Dorsolateral prefrontal cortex (tissue), 122 donors: ENCODE measurements at places on chromosomes 11 and 22. TPM values are rescaled to one million over a fixed set of nuclear protein-coding genes. Genes with fewer than 3 reads are reported as not detected.

DNA sequence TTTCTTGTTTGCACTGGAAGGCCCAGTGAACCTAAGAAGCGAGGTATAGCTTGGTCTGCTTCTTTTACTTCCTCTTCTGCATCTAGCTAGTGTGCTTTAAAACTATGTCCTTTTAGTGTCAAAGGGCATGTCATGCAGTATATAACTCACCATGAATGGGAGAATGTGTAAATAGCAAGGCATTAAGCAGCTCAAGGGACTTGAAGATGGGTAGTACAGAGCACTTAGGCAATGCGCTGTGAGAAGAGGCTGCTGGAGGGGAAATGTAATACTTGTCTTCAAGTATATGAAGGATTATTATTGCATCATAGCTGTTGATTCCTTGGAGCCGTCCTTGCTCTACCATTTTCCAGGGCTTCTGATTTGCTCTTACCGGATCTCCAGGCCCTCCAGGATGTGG lies 7.6 kb downstream of the MAML2 start:
- DNase-seq, result no peak

DNA sequence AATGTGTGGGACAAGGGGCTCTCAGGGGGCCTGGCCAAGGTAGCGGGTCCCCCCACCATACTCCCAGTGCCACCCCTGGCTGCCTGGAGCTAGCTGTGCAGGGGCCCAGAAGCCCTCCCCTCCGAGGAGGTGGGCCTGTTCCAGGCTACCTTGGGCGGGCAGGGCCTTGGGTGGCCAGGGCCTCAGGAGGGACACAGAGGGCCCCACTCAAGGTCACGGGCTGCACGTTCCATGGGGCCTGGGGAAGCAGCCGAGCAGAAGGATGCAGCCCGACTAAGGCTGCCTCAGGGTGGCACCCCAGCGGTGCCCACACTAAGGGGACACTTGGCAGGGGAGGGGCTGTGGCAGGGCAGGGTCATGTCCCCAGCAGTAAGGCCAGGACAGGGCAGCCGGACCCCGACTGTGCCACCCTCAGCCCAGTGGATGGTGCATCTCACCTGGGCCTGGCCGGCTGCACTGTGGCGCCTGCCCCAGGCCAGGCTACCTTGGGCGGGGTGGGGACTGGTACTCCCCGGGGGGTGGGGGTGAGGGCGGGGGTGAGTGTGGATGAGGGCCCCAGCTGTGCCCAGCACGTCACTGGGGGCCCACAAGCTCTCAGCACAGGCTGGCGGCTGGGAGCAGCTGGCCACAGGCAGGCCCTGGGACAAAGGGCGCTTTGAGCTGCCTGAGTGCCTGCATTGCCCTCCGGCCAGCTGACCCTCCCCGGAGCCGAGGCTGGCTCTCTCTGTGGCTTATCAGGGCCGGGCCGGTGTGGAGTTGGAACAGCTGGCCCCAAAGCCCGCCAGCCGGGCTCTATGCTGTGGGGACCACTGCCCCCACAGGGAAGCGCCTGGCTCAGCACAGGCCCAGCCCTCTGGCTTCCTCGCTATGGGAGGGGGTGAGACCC lies 117.1 kb downstream of the KCNQ1 start:
- peak; percentile 94 for DNase-seq

GRCh38 chr11:102603091-102603490 lies 22.0 kb downstream of the MMP20 start:
- DNase-seq, result peak; percentile 4

GRCh38 chr11:86919557-86920210 lies 35.5 kb downstream of the FZD4 start:
- DNase-seq, result no peak

DNA sequence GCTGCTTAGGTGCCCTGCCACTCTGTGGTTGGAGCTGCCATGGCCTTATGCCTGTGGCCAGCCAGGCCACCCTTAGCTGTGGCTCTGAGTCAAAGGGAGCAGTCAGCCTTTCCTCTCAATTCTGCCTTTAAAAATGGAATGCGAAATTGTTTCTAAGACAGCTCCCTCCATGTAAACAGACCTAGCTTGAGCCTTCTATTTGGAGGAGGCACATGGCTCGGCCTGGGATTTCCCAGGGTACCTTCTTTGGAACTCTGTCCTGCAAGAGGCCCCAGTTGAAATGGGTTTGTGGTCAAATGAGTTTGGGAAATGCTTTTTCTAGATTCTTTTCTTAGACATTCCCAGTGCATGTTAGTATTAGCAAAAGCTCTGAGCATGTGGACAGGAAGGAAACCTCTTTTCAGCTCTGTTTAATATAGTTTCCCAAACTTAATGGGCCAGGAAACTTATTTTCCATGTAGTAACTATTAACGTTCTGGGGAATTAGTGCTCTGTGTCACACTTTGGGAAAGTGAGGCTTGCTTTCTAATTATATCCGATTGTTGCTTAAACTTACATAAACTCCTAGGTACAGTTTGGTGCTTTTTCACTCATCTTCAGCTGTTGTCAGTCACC lies 7.8 kb downstream of the PHOX2A start:
- DNase-seq, result no peak

DNA sequence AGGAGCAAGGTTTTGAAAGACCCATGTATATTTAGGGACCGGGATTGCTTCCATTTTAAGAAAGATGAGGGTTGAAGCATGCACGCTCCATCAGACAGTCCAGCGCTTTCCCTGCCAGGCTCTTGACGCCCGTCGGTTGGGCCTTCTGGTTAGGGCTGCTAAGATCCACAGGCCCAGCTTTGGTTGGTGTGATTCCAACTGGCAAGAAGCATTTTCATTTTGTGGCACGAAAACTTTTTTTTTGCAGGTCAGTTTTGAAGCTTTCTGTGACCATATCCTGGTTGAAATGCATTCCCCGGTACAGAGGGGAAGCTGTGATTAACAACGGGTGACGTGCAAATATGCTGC lies 34.3 kb upstream of the MPPED1 start:
- DNase-seq, result peak; percentile 53

- DNase-seq, result peak; percentile 89
Observed at GRCh38 chr11:120563703-120564572, 52.4 kb downstream of the GRIK4 start.

DNA sequence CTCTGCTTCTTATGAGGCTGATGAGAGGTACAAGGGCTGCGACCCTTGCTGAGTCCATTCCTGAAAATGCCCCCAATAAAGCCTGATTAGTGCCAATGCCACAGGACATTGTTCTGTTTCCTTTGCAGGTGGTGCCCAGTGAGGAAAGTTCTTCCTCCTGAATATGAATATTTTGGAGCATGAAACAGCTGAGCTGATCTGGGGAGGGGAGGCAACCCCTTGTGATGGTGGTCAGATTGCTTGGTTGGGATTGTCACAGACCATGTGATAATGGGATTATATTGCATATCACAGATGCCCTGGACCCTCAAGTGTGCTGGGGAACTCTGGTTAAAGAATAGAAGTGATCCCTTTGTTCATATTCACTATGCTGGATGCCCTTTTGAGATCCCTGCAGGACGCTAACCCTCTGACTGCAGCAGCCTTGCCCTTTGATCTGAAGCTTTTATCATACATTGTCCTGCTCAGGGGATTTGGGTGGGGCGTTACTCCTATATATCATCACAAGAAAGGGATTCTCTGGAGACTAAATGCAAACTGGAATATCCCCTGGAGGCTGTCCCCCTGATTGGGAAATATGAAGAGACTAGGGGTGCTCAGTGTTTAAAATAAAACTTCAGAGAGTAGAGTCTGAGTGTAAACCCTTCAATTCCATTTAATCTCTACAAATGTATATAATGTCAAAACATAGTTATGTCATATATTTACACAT lies 76.9 kb upstream of the TOP3B start:
- no peak for DNase-seq

DNA sequence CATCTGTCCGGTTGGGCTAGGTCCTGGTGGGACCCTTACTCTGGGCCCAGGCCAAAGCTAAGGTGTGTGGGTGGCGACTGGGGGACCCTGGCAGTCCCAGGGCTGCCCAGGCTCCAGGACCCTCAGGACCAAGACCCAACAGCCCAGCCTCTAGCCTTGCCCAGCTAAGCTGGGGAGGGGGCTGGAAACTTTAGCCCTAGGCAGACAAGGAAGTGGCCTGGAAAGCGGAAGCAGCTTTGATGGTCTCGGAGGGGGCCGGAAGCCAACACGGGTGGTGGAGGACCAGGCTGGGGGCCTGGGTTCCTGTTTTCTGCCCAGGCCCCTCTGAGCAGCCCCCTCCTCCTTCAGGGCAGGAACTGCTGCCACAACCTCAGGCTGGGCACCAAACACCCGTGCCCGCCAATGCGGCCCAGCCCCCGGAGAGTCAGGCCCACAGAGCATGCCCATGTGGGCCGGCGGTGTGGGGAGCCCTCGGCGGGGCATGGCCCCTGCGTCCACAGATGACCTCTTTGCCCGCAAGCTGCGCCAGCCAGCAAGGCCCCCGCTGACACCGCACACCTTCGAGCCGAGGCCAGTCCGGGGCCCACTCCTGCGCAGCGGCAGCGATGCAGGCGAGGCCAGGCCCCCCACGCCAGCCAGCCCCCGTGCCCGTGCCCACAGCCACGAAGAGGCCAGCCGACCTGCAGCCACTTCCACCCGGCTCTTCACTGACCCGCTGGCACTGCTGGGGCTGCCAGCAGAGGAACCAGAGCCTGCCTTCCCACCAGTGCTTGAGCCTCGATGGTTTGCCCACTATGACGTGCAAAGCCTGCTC lies 2.8 kb downstream of the SIPA1 start:
- DNase-seq, result no peak

DNA sequence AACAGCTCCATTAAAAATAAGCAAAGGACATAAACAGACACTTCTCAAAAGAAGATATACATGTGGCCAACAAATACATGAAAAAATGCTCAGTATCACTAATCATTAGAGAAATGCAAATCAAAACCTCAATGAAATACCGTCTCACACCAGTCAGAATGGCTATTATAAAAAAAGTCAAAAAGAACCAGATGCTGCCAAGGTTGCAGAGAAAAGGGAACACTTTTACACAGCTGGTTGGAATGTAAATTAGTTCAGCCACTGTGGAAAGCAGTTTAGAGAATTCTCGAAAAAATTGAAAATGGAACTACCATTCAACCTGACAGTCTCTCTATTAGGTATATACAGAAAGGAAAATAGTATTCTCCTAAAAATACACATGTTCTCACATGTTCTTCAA lies 102.4 kb upstream of the FIBIN start:
- DNase-seq, result no peak

DNA sequence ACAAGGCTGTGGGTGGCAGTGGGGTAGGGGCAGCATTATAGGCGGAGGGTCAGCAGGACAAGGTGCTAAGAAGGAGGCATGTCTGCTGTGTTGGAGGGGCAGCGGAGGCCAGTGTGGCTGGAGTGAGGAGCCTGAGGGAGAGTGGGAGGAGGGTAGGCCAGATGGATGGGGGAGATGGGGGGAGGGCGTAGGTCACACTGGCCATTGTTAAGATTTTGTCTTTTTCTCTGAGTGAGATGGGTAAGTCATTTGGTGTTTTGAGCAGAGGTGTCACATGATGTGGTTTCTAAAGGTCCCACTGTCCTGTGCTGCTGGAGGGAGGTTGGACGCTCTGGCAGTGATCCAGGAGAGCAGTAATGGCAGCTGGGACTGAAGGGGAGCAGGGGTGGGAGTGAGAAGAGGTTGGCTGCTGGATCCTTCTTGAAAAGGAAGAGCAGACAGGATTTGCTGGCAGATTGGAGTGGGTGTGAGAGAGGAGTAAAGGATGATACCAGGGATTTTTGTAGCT lies 9.8 kb downstream of the PPP6R3 start:
- no peak for DNase-seq

GRCh38 chr11:17209939-17210245 lies 2.1 kb upstream of the PIK3C2A start:
- DNase-seq, result no peak

DNA sequence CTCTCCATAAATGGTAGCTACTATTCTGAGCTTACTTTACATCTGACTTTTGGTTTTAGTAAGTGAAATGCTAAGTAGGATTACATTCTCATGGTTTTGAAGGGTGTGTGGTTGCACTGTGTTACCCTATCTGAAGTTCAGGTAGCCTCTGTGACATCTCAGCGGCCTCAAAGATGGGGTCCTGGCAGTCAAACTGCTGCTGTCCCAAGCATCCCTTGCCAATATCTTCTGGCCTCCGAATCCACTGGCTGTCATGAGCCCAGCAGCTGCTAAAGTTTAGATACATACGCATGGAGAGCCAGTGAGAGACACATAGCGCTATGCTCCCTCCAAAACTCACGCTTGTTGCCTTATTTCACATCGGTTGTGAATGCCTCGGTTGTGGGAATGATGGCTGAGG lies 34.9 kb downstream of the UBASH3B start:
- DNase-seq, result no peak

DNA sequence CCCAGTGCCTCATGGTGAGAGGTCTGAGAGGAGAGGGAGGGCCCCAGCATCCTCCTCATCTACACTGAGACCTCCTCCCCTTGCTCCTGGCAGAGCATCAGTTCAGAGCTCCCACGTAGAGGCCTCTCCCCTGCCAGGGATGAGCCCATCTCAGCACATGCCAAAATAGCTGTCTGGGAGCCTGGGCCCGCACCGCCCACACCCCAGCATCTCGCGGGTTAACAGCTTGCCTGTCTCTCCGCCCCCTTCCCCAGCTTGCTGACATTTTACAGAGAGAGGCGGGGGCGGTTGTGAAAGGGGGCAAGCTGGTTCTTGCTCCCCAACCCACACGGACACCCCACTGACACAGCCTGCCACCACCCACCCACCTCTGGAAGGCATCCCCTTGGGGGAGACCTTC lies 6.4 kb downstream of the DGKZ start:
- DNase-seq, result no peak

DNA sequence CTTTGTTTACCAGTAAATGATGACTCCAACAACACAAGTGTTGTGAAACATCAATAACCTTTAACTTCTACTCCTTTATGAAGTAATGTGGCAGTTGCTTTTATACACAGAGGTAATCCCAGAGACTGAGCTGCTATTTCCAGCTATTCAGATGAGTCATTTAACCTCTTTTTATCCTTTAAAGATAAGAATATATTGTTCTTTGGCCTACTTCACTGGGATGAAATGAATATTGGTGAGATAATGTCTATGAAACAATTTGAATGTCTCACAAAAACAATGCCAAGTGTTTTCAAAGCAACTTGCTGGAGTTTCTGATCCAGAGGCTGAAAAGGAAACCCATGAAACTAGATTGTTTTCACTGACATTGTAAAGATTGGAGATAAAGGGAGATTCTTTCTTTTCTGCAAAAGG lies 564.4 kb upstream of the LUZP2 start:
- no peak for DNase-seq

The LDHAL6A gene
- total RNA-seq, result not detected

The LINC01488 gene
- total RNA-seq, result not detected

The SNX19 gene
- total RNA-seq, result 68.0 TPM

The CCDC81 gene
- 1.0 TPM for total RNA-seq

The TRMT2A gene
- total RNA-seq, result 44.2 TPM

The BDNF gene
- total RNA-seq, result 5.4 TPM

The NXPE1 gene
- not detected for total RNA-seq

The CRYBB1 gene
- 0.70 TPM for total RNA-seq

The FOLH1 gene
- total RNA-seq, result 3.5 TPM

The PVALB gene
- 4.4 TPM for total RNA-seq

The CSRP3 gene
- not detected for total RNA-seq
